Stimulated activated CD8-positive, alpha-beta memory T cell treated with anti-CD3 and anti-CD28 coated beads, Interleukin-7, amount 100 ng/mL, for 1 hour (primary cell): ENCODE measurements at places on chromosomes 7 and 10.

DNA sequence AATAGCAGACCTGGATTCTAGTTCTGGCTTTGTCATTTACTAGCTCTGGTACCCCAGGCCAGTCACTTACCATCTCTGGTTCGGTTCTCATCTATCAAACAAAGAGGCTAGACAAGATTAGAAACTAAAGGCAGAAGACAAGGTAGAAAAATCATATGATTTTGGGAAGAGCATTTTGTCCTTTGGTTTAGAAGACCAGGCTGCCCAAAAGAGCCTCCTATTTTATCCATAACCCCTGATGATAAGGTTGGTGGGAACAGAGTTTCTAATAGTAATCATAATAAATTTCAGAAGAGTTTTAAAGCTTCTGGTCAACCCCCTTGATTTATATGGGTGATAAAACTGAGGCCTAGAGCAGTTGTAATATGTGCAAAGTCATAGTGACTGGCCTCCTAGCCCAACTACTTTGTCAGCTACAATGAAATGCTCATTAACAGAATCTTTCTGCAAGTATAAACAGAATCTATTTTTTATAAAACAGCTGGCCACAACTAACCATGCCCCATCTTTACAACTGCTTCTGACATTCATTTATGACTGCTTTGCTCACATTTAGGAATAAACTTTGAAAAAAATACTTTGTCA is 23.4 kb downstream of the COX15 start:
- DNase-seq = no peak

- no peak for DNase-seq
These were observed 85.4 kb upstream of the PHYHIPL start for GRCh38 chr10:59090817-59091622.

DNA sequence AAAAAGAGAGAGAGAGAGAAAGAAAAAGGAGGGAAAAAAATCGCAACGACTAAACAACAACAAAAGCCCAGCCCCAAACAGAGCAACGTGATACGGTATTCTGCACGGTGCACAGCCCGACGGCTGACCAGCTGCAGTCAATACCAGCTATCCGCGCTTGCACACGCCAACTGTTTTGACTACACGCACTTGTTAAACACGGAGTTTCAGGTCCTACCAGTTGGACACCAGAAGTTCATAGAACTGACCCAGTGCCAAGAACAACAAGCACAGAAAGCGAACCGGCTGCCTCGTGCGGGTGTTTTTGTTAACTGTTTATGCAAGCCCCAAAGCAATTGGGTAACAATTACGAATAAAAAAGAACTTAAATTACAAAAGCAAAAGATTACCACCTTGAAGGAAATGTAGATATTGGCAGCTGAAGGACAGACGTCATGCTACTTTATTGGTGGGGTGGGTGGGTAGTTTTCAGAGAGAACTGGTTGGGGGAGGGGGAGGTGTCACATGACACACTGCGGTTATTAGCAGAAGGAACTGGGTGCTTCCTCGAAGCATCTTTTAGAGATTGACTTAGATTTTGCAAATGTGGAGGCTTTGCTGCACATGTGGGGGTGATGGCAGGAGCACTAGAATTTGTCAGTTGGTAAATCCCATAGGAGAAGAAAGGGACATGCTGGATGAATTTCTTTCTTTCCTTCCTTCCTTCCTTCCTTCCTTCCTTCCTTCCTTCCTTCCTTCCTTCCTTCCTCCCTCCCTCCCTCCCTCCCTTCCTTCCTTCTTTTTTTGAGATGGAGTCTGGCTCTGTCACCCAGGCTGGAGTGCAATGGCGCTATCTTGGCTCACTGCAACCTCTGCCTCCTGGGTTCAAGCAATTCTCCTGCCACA is 110.6 kb upstream of the EFCAB10 start:
- peak; percentile 50 for DNase-seq

DNA sequence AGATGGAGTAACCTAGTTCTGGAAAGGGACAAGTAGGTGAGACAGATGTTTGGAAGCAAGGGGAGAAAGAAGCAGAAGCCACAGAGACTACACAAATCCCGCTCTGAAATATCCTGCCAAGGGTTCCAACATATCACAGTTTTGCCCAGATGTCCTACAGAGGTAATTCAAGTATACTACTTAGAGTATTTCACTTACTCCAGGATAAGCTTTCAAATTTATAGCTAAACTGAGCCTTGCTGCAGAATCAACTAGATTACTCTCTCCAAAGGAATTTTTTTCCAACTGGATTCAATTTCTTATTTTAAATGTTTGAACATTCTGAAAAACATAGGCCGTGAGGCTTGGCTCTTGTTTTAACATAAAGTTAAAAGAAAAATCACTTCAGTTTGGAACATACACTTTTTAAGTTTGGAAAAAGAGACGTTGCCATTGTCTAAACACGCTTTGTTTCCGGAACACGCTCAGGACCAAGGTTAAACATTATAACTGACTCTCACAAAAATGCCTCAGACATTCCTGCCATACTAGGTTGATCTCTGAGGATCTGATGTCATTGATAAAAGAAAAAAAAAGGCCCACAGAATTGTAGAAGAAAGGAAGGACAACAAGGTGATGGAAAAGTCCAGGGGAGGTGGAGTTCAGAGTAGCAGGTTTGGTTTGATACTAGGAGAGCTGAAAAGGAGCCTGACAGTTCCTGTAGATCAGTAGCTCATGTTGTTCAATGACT is 74.8 kb downstream of the FAM185A start:
- no peak for DNase-seq

DNA sequence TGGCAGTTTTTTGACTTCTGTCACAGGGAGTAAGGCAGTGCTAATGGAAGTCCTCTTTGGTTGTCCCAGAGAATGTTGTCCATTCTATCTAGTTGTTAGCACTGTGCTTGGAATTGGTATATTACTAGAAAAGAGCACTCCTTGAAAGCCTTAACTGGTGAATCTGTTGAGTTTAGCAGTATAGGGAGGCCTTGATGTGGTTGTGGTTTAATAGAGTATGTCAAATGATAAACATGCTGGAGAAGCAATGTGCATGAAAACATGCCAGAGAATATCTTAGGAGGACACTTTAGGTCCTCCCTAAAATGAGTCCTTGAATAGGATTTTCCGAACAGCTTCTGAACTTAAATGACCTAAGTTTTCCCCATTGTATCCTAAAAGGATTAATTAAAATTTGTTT is 98.6 kb downstream of the BTRC start:
- DNase-seq = no peak

GRCh38 chr7:98840722-98841121 is 29.1 kb downstream of the TMEM130 start:
- DNase-seq = no peak

DNA sequence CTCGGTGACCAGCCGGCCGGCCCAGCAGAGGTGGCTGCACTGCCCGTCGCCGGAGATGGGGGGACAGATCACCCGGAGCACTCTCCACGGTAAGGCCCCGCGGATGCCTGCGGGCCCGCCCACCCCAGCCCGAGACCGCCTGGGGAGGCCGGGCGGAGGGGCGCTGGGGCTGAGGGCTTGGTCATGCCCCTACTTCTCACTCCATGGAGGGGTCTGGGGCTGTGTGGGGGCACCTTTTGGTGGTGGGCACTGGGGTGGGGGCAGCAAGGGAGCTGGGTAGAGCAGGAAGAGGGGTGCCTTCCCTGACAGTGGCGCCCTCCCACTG is 61.8 kb downstream of the NEURL1 start:
- DNase-seq = no peak

DNA sequence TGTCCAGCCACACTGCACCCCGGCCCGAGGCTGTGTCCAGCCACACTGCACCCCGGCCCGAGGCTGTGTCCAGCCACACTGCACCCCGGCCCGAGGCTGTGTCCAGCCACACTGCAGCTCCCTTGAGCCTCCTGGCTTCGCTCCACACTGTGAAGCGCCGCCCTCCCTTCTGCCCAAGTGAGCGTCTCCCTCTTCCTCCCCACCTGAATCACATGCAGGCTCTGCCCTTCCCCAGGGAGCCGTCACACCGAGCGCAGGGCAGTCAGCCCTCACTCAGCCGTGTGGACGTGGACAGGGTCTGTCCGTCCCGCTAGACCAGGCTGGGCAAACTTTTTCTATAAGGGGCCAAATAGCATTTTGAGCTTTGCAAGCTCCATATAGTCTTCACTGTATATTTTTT is 27.6 kb downstream of the CFAP46 start:
- no peak for DNase-seq

GRCh38 chr7:129366-130221 is 62.8 kb upstream of the FAM20C start:
- no peak for DNase-seq

DNA sequence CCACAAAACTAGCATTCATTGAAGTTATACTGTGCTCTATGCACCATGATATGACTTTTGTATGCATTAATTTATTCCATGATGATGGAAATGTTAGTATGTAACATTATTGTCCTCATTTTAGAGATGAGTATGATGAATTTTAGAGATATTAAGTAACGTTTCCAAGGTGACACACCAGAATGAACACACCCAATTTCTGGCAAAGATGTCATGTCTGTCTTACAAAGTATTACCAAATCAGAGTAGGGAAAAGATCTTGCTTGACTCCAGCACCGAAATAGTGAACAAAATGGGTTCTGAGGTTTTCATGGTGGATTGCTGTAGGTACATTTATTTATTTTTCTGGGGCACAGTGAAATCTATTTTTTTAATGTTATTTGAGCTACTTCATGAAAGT is 33.8 kb upstream of the COL1A2 start:
- no peak for DNase-seq

GRCh38 chr7:6453734-6454133 is 6.0 kb upstream of the DAGLB start:
- no peak for DNase-seq

GRCh38 chr10:74955796-74956195 is 129.4 kb downstream of the KAT6B start:
- DNase-seq = no peak

- no peak for DNase-seq
These were observed 159.0 kb upstream of the MEOX2 start for GRCh38 chr7:15845461-15845860.

- no peak for DNase-seq
These were observed 341.7 kb downstream of the PARD3 start for GRCh38 chr10:34473174-34474008.
